ENCODE measurements at places on chromosomes 16 and 17. TPM values are rescaled to one million over a fixed set of nuclear protein-coding genes. Genes with fewer than 3 reads are reported as not detected.

The ANKRD40CL gene
- not detected for total RNA-seq

The KCNJ2 gene
- not detected for total RNA-seq

The GNAO1 gene
- total RNA-seq: 6.7 TPM

The RAI1 gene
- total RNA-seq: 25.0 TPM

The PPL gene
- total RNA-seq: not detected

The TBC1D3D gene
- total RNA-seq: 3.0 TPM

The DNAH3 gene
- not detected for total RNA-seq

- no peaks in the 10 kb centered on the region for H3K36me3 ChIP-seq
- DNase-seq: no peak
These were observed 15.7 kb upstream of the RNF43 start for GRCh38 chr17:58432806-58433573.

GRCh38 chr16:81189100-81189664, 49.3 kb upstream of the BCO1 start:
- no peaks in the 10 kb centered on the region for H3K36me3 ChIP-seq
- no peaks in the 10 kb centered on the region for H3K4me1 ChIP-seq
- no peak overlapping the region for H3K4me3 ChIP-seq
- H3K27me3 ChIP-seq: peaks cover 4% of the 10 kb centered on the region
- no peak overlapping the region for H3K27ac ChIP-seq
- no peak for DNase-seq

DNA sequence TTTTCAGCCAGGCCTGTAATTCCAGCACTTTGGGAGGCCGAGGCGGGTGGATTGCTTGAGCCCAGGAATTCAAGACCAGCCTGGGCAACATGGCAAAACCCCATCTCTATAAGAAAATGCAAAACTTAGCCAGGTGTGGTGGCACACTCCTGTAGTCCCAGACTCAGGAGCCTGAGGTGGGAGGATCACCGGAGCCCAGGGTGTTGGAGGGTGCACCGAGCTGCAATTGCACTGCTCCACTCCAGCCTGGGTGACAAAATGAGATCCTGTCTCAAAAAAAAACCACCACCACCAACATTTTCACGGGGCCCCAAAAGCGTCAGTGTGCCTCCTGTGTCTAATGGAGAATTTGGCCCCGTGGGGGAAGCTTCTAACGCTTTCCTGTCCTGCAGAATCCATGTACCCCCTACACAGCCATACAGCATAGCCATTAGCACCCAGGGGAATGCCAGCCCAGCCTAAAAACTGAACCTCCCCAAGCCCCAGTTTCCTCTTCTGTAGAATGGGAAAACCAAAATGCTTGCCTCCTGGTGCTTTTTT, 22.2 kb upstream of the MAP3K14 start:
- peaks cover 5% of the 10 kb centered on the region for H3K27me3 ChIP-seq
- no peak for DNase-seq
- H3K4me1 ChIP-seq: peaks cover 6% of the 10 kb centered on the region
- H3K27ac ChIP-seq: no peak overlapping the region
- no peak overlapping the region for H3K4me3 ChIP-seq

GRCh38 chr17:60585887-60586286, 14.1 kb upstream of the PPM1D start:
- peaks cover 3% of the 10 kb centered on the region for H3K27me3 ChIP-seq
- no peak overlapping the region for H3K4me3 ChIP-seq
- H3K36me3 ChIP-seq: no peaks in the 10 kb centered on the region
- no peak overlapping the region for H3K27ac ChIP-seq
- H3K4me1 ChIP-seq: no peaks in the 10 kb centered on the region
- no peak for DNase-seq

GRCh38 chr17:70144260-70144846, 25.0 kb upstream of the KCNJ2 start:
- DNase-seq: no peak
- H3K27me3 ChIP-seq: peaks cover 19% of the 10 kb centered on the region
- H3K36me3 ChIP-seq: no peaks in the 10 kb centered on the region
- H3K4me1 ChIP-seq: no peaks in the 10 kb centered on the region
- no peak overlapping the region for H3K4me3 ChIP-seq

- no peak overlapping the region for H3K27ac ChIP-seq
- H3K4me3 ChIP-seq: no peak overlapping the region
- peaks cover 14% of the 10 kb centered on the region for H3K27me3 ChIP-seq
- H3K36me3 ChIP-seq: no peaks in the 10 kb centered on the region
- DNase-seq: no peak
These were observed 291.1 kb upstream of the IRX3 start for GRCh38 chr16:54577651-54578128.

DNA sequence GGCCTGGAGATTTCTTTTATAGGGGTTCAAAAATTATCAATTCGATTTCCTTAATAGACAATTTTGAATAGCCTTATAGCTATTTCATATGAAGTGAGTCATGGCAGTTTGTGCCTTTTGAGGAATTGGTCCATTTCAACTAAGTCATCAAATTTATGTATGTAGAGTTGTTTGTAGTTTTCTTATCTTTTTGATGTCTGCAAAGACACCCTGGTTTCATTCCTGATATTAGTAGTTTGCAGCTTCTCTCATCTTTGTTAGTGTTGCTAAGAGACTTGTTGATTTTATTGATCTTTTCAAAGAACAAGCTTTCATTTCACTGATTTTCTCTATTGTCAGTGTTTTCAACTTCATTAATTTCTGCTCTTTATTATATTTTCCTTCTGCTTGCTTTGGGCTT, 44.2 kb downstream of the N4BP1 start:
- peaks cover 50% of the 10 kb centered on the region for H3K36me3 ChIP-seq
- H3K27ac ChIP-seq: no peak overlapping the region
- H3K4me3 ChIP-seq: no peak overlapping the region
- no peaks in the 10 kb centered on the region for H3K27me3 ChIP-seq
- no peak for DNase-seq
- H3K4me1 ChIP-seq: peaks cover 37% of the 10 kb centered on the region

- no peak for DNase-seq
- H3K36me3 ChIP-seq: peaks cover 16% of the 10 kb centered on the region
- H3K4me3 ChIP-seq: no peak overlapping the region
- H3K27ac ChIP-seq: peak overlapping the region; percentile 42
- no peaks in the 10 kb centered on the region for H3K27me3 ChIP-seq
These were observed 3.0 kb upstream of the QPRT start for GRCh38 chr16:29675811-29676643.

- peaks cover 8% of the 10 kb centered on the region for H3K36me3 ChIP-seq
- H3K27me3 ChIP-seq: no peaks in the 10 kb centered on the region
- no peak overlapping the region for H3K4me3 ChIP-seq
- H3K27ac ChIP-seq: no peak overlapping the region
These were observed 9.7 kb downstream of the PITPNA start for GRCh38 chr17:1552932-1553331.

GRCh38 chr17:67358612-67359011, 7.8 kb downstream of the PSMD12 start:
- peak overlapping the region; percentile 51 for H3K4me3 ChIP-seq
- peaks cover 34% of the 10 kb centered on the region for H3K36me3 ChIP-seq
- no peak for DNase-seq
- peaks cover 43% of the 10 kb centered on the region for H3K4me1 ChIP-seq
- H3K27me3 ChIP-seq: no peaks in the 10 kb centered on the region

- H3K27me3 ChIP-seq: peaks cover 3% of the 10 kb centered on the region
- no peak for DNase-seq
- no peak overlapping the region for H3K27ac ChIP-seq
- no peak overlapping the region for H3K4me3 ChIP-seq
These were observed 2.9 kb upstream of the PGS1 start for GRCh38 chr17:78375401-78376151.

GRCh38 chr16:534135-534534, 6.6 kb downstream of the CAPN15 start:
- H3K4me3 ChIP-seq: no peak overlapping the region
- DNase-seq: no peak
- H3K27me3 ChIP-seq: no peaks in the 10 kb centered on the region
- peaks cover 1% of the 10 kb centered on the region for H3K4me1 ChIP-seq
- H3K27ac ChIP-seq: no peak overlapping the region

Data from activated naive CD8-positive, alpha-beta T cell treated with anti-CD3 and anti-CD28 coated beads, Interleukin-2, amount 10 ng/mL, durations not matched to agents 7 days and 5 days (primary cell).